ENCODE measurements at places on chromosomes 7 and 10. TPM values are rescaled to one million over a fixed set of nuclear protein-coding genes. Genes with fewer than 3 reads are reported as not detected.

- H3K27me3 ChIP-seq: no peaks in the 10 kb centered on the region
- H3K4me3 ChIP-seq: no peak overlapping the region
- peaks cover 12% of the 10 kb centered on the region for H3K4me1 ChIP-seq
- peak; percentile 84 for DNase-seq
- peaks cover 36% of the 10 kb centered on the region for H3K36me3 ChIP-seq
- H3K27ac ChIP-seq: no peak overlapping the region
Measured at GRCh38 chr7:44072364-44073231, 7.2 kb upstream of the PGAM2 start.

DNA sequence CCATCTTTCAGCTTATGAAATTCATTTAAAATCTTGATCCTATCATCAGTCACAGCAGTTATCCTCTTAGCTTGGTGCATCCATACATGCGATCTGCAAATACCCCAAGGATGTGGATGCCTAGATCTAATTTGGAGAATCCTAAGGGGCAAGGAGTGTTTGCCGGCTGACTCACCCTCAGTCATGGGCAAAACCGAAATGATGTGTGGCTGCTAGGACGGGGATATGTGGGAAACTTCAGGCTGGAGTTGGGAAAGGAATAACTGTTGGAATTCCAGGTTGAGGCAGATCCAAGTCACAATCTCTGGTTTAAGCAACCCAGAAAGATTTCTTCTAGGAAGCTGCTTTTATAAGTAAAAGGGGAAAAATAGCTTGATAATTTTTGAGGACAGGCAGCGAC, 19.7 kb upstream of the GOT1 start:
- H3K4me3 ChIP-seq: no peak overlapping the region
- no peak for DNase-seq
- peak overlapping the region; percentile 49 for H3K27ac ChIP-seq
- no peaks in the 10 kb centered on the region for H3K36me3 ChIP-seq

DNA sequence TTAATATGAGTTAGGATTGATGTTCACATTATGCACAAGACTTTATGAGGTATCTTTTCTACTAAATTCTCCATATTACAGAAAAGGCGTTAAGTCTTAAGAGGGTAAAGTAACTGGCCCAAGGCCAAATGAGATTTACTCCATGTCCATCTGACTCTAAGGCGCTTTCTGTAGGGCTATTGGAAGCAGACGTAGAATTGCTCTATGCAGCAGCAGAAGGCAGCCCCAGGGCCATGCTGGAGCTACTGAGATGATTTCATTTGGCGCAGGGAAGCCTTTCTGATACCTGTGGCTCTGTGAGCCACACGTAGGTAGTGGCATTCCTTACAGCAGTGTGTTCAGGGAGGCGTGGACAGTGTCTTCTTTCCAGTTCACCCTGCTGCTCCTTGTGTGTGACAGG, 133.1 kb downstream of the SH2D4B start:
- H3K27me3 ChIP-seq: no peaks in the 10 kb centered on the region
- H3K36me3 ChIP-seq: no peaks in the 10 kb centered on the region
- H3K4me3 ChIP-seq: no peak overlapping the region
- H3K27ac ChIP-seq: no peak overlapping the region
- no peaks in the 10 kb centered on the region for H3K4me1 ChIP-seq
- no peak for DNase-seq

DNA sequence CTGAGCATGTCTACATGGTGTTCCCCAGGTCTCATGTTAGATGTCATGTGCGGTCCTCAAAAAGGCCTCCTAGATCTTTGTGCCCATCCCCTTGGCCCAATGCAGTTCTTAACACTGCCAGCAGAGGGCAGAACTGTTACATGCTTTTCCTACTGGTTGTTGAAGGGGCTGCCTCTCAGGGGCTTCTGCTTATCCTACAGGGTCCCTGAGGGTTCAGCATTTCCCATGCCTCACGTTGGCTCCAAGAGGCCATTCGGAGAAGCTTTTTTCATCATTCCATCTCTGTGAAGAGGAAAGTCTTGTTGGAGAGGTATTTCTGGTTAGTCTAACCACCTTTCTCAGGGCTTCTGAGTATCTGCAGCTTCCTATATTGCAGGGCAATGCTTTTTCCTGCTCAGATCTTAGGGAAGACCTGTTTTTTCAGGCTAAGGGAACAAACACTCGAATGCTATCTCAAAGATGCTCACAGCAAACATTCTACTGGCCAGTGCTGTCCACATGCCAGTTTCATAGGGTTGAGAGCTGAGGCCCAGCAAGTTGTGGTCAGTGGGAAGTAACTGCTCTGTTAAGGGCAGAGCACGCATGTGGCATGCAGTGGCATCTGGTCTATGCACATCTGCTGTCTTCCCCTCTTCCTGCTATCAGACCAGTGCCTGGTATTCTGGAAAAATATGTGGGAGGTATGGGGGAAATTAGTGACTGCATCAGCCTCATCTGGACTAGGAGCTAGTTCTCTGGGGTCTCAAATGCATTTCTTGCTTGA, 31.5 kb downstream of the MBL2 start:
- no peaks in the 10 kb centered on the region for H3K36me3 ChIP-seq
- DNase-seq: peak; percentile 17
- no peaks in the 10 kb centered on the region for H3K27me3 ChIP-seq
- H3K4me3 ChIP-seq: no peak overlapping the region

DNA sequence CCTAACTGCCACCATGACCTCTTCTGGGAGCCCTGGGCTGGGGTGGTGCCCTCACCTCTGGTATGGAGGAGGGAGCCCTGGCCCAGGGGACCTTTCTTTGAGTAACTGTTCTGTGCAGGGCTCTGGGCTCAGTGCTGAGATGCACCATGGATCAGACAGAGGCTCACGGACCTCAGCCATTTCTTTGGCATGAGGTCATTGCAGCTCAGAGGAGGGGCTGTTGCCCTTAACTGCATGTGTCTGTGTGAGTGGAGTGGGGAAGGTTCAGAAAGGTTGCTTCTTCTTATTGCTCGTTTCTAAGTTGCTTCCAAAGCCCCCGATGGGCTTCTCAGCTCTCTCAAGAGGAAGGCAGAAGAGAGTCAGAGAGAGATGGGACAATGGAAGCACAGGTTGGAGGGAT, 233.9 kb downstream of the RPS24 start:
- H3K27me3 ChIP-seq: no peaks in the 10 kb centered on the region
- H3K4me1 ChIP-seq: peaks cover 28% of the 10 kb centered on the region
- peak; percentile 68 for DNase-seq
- H3K27ac ChIP-seq: peak overlapping the region; percentile 53

GRCh38 chr7:145478541-145478940, 638.1 kb upstream of the CNTNAP2 start:
- no peaks in the 10 kb centered on the region for H3K36me3 ChIP-seq
- no peak overlapping the region for H3K27ac ChIP-seq
- no peak for DNase-seq
- H3K4me1 ChIP-seq: no peaks in the 10 kb centered on the region
- H3K27me3 ChIP-seq: no peaks in the 10 kb centered on the region

ZNHIT1 gene
- 47.1 TPM for polyA plus RNA-seq

GRCh38 chr10:4086131-4086898, 301.3 kb upstream of the KLF6 start:
- no peak overlapping the region for H3K4me3 ChIP-seq
- no peak for DNase-seq
- H3K27ac ChIP-seq: no peak overlapping the region
- H3K27me3 ChIP-seq: no peaks in the 10 kb centered on the region
- H3K4me1 ChIP-seq: peaks cover 10% of the 10 kb centered on the region

- H3K4me1 ChIP-seq: peaks cover 29% of the 10 kb centered on the region
- H3K27ac ChIP-seq: peak overlapping the region; percentile 89
- no peak for DNase-seq
- H3K36me3 ChIP-seq: no peaks in the 10 kb centered on the region
Measured at GRCh38 chr7:74290553-74290950, 1.3 kb downstream of the CLIP2 start.

DNA sequence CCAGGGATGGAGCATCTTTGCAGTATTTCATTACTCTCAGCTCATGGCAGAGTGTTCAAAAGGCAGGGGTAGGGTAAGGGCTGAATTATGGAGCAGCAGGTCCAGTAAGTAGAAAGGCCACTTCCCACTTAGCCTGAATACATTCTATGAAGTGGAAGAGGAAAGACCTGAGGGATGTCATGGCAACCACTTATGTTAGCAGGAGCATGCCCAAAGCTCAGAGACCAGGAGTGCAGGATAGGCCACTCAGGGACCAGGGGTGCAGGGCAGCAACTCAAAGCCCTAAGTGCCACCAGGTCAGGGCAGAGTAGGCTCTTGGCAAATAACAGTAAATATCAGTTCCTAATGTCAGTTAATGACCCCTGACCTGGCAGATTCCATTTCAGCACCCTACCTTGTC, 3.6 kb downstream of the SRI start:
- H3K27me3 ChIP-seq: no peaks in the 10 kb centered on the region
- H3K27ac ChIP-seq: no peak overlapping the region
- peaks cover 27% of the 10 kb centered on the region for H3K36me3 ChIP-seq
- peaks cover 2% of the 10 kb centered on the region for H3K4me1 ChIP-seq
- no peak overlapping the region for H3K4me3 ChIP-seq

- no peaks in the 10 kb centered on the region for H3K36me3 ChIP-seq
- no peak for DNase-seq
- no peaks in the 10 kb centered on the region for H3K27me3 ChIP-seq
- H3K4me3 ChIP-seq: no peak overlapping the region
- no peak overlapping the region for H3K27ac ChIP-seq
Measured at GRCh38 chr7:140902303-140902953, 22.3 kb downstream of the BRAF start.

DNA sequence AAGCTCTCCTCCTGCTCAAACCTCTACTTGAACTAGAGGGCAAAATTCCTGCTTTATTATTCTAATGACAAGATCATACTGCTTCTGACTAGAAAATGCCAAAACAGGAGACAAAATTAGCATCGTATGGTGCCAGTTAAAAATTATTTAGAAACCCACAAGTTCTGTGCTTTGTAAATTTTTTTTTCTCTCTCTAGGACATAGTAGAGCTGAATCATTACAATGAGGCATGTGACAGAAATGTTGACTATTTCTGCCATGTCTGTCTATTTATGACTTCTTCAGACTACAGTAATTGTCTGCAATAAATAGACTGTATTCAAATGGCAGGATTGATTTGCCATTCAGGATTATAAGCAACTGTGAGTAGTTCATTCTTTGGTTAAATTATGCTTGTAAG, 335.8 kb downstream of the PRPF18 start:
- H3K4me3 ChIP-seq: no peak overlapping the region
- no peaks in the 10 kb centered on the region for H3K27me3 ChIP-seq
- peaks cover 11% of the 10 kb centered on the region for H3K4me1 ChIP-seq
- H3K36me3 ChIP-seq: no peaks in the 10 kb centered on the region

GRCh38 chr7:103048833-103049232, 25.8 kb downstream of the FBXL13 start:
- H3K4me3 ChIP-seq: no peak overlapping the region
- H3K27me3 ChIP-seq: no peaks in the 10 kb centered on the region
- no peak overlapping the region for H3K27ac ChIP-seq
- H3K36me3 ChIP-seq: no peaks in the 10 kb centered on the region
- H3K4me1 ChIP-seq: no peaks in the 10 kb centered on the region
- peak; percentile 20 for DNase-seq

CAV1 gene
- polyA plus RNA-seq: 1,808 TPM

TAS2R41 gene
- polyA plus RNA-seq: not detected

TEX47 gene
- not detected for polyA plus RNA-seq

- no peaks in the 10 kb centered on the region for H3K36me3 ChIP-seq
- H3K27ac ChIP-seq: no peak overlapping the region
- peaks cover 26% of the 10 kb centered on the region for H3K27me3 ChIP-seq
- peak; percentile 44 for DNase-seq
- H3K4me3 ChIP-seq: peak overlapping the region; percentile 35
- peaks cover 3% of the 10 kb centered on the region for H3K4me1 ChIP-seq
Measured at GRCh38 chr10:6050801-6051445, 11.2 kb downstream of the IL2RA start.

DNA sequence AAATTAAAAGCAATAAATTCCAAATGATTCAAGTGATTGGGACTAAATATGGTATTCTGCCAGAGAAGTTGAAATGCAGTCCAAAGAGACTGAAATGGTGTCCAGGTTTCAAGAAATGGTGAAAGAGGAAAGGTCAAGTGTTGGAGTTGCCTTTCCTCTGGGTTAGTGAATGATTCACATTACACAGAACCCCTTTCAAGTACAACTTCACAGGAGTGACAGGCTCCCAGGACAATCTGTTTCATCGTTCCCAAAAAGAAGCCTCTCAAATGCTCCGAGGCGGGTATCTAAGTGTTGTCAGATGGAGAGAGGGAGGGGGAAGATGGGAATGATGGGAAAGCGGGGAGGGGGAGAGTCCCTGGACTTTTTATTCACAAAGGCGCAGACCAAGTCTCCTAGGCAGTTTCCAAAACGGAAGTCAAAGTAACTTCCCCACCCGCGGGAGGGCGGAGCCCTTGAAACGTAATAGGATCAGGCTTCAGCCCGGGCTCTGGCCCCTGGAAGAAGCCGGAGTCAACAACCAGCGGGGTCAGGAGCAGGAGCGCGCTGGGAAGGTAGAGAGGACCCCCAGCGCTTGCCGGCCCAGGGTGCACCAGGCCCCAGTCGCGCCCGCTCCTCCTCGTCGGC, 754 bp downstream of the SLC25A13 start:
- H3K27me3 ChIP-seq: no peaks in the 10 kb centered on the region
- H3K4me1 ChIP-seq: no peaks in the 10 kb centered on the region
- peak overlapping the region; percentile 60 for H3K4me3 ChIP-seq

DNA sequence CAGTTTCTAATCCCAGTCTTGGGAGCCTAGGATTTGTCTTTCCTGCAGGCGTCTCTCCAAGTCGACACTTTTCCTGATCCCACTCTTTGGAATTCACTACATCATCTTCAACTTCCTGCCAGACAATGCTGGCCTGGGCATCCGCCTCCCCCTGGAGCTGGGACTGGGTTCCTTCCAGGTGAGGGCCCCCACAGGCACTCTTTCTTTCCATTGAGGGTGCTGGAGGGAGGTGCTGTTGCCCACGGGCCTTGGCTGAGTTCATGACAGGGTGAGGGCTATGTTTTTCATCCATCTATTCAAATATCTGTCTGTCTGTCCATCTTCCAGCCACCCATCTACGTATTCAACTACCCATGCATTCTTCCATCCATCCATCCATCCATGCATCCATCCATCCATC, 12.6 kb downstream of the GHRHR start:
- H3K27me3 ChIP-seq: peaks cover 57% of the 10 kb centered on the region
- DNase-seq: no peak
- no peaks in the 10 kb centered on the region for H3K36me3 ChIP-seq
- H3K4me1 ChIP-seq: no peaks in the 10 kb centered on the region

- H3K27me3 ChIP-seq: no peaks in the 10 kb centered on the region
- peaks cover 8% of the 10 kb centered on the region for H3K4me1 ChIP-seq
- H3K36me3 ChIP-seq: no peaks in the 10 kb centered on the region
- DNase-seq: no peak
- no peak overlapping the region for H3K4me3 ChIP-seq
- no peak overlapping the region for H3K27ac ChIP-seq
Measured at GRCh38 chr7:20201380-20201779, 15.8 kb downstream of the MACC1 start.

NPTX2 gene
- polyA plus RNA-seq: 0.07 TPM

PTPRE gene
- polyA plus RNA-seq: 0.34 TPM

GRCh38 chr10:12568391-12569009, 219.2 kb downstream of the CAMK1D start:
- peaks cover 5% of the 10 kb centered on the region for H3K27me3 ChIP-seq
- no peak overlapping the region for H3K4me3 ChIP-seq
- H3K4me1 ChIP-seq: no peaks in the 10 kb centered on the region
- no peaks in the 10 kb centered on the region for H3K36me3 ChIP-seq
- H3K27ac ChIP-seq: no peak overlapping the region
